ENCODE measurements at places on chromosomes 4 and X.

DNA sequence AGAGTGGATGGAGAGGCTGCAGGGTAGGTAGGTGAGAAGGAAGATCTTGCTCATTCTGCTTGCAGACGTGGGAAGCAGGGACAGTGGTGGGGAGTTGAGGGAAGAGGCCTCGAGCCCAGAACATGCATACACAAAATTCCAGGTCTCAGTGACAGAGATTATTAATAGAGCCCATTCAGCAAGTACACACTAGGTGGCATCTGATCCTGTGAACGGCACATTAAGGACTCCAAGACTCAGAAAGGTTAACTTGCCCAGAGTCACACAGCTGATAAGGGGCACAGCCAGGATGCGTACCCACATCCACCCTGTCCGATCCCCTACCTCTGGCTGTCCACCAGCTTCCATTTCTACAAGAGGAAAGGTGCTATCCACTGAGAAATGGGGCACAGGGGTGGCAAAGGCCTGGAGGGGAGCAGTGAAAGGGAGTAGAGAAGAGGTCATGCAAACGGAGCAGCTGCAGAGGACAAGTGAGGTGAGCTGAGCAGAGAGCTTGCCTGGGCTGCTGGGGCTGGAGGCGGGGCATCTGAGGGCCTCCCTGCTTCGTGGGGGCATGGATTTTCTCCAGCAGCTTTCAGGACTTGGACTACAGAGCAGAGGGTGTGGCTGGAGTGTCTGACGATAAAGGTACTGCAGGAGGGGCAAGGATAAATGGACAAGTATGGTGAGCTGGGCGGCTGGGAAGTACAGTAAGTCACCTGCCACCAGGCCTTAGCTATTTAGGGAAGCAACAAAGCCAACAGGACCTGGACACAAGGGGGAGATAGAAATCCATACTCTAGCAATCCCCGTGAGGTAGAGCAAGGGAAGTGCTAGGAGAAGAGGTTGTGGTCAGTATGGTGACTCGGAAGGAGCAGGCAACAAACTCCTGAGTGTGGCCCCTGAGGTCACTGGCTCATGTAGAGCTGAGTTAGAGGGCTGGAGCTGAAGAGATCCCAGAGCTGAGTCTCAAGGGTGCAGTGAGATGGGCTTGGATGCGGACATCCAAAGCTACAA lies 11.2 kb downstream of the IDS start:
- no peak for DNase-seq

DNA sequence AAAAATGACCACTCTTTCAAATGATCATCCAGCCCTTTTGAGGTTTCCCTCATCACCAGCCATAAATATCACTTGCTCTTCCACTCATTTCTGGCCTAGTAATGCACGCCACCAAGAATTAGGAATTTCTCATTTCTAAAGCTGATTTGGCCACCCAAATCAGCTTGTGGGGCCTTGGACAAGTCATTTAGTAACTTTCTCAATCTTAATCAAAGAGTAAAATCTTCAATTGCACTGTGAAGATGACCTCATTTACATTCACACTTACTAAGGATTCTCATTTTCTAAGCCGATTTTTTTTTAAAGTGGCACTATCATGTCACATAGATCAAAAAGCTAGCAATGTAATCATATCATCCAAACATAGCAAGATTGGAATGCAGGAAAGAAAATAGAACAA lies 150.0 kb upstream of the HHIP start:
- no peak for DNase-seq

DNA sequence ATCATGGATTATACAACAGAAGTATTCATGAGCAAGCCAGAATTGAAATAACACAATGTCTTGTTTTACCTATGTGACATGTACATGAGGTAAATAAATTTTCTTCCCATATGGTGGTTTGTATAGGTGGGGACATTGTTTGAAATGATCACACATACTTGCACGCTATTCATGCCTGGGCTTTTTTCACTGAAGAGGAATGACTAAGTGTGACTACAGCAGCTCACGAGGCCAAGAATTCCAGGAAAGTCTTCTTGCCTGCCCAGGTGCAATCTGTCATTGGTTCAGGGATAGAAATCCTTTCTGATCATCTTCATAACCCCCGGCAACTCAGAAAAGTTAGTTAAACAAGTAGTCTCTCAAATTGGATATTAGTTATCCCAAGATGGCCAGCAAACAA lies 36.3 kb upstream of the AREG start:
- DNase-seq: no peak

- DNase-seq: no peak
These were observed 49.5 kb downstream of the TMEM154 start for GRCh38 chr4:152630324-152630723.

DNA sequence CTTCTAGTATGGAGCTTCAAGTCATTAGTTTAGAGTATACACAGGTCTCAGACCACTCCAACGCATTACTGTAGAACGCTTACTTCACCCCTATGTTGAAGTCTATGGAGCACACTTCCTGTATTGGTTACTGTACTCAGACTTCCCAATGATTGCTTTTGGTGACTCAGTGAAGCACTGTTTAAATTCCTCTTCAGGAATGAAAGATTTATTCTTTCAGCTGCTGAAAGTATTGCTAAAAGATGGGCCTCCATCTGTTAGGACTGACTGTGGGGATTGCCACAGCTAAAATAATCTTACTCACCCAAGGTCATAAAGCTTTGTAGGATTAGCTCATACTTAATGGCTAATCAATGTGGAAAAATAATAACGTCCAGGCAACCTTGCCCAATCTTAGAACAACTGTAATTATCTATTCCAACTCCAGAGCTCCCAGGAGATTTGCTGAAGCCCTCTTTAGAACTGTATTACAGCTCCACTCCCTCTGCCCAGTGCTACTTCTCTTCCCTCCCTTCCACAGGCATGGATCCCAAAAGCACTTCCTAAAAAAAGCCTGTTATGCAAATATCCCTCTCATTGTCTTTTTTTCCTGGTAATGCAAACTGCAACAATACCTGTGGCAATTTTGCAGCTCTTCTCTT lies 281.9 kb upstream of the HS3ST1 start:
- no peak for DNase-seq

DNA sequence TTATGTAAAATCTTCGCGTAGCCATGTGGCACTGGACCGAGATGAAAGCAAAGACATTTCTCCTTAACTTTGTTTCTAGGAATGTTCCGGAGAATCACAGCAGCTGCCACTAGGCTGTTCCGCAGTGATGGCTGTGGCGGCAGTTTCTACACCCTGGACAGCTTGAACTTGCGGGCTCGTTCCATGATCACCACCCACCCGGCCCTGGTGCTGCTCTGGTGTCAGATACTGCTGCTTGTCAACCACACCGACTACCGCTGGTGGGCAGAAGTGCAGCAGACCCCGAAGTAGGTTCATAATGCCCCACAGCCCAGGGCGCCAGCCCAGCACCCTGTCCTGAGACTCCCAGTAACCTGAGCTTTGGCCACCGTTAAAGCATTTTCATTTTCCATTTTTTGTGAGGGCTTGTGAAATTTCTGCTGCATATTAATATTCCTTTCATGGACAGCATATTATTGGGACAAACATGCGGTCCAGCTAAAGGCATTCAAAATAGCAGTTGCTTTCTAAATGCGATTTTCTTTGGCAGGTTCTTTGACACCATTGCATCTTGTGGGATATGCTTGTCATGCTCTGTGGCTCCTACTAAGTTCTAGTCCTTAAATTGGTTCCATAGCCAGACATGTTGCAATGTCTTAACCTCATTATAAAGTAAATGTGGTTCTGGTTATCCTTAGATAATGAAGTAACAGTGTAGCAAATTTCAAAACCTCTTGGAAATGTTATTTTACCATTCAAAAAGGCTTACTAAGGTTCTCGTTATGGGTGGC lies 49.1 kb upstream of the MSANTD1 start:
- no peak for DNase-seq

DNA sequence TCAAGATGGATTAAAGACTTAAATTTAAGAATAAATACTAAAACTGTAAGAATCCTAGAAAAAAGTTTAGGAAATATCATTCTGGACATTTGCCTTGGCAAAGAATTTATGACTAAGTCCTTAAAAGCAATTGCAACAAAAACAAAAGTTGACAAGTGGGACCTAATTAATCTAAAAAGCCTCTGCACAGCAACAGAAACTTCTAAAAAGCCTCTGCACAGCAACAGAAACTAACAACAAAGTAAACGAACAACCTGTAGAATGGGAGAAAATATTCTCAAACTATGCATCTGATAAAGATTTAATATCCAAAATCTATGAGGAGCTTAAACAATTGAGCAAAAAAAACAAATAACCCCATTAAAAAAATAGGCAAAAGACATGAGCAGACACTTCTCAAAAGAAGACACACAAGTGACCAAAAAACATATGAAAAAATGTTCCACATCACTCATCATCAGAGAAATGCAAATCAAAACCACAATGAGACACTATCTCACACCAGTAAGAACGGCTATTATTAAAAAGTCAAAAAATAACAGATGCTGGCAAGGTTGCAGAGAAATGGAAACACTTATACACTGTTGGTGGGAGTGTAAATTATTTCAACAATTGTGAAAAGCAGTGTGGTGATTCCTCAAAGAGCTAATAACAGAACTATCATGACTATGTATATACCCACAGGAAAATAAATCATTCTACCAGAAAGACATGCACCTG lies 5.5 kb upstream of the OPRPN start:
- no peak for DNase-seq

DNA sequence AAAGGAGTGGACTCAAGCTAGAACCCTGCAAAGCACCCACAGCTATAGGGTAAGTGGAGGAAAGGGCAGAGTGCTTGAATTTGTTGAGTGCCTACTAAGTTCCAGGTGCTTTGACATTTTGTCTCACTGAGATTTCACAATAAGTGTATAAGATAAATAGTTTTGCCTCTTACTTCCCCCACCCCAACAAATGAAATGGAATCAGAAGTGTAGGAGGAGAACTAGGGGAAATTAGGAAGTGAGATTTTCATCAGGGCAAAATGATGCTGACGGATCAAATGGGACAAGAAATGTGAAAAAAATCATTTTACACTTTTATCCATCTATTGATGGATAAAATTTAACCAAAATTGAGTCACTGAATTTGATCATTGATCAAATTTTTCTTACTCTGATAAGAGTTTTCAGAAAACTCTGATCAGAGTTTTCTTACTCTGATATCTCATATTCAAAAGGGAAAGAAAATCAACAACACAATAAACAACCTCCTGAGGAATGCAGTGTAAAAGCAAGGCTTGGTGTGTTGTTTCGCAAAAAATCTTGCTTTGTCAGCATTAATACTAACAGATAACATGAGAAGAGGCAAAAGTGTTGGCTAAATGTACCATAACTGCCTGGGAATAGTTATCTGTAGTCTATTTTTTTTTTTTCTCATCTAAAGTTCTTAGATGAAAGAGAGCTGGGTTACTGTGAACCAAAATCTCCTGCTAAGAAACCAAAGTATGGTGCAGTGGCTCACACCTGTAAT lies 24.9 kb downstream of the PLAC8 start:
- no peak for DNase-seq

- DNase-seq: no peak
These were observed 2.3 kb downstream of the ATP2B3 start for GRCh38 chrX:153519569-153520286.

DNA sequence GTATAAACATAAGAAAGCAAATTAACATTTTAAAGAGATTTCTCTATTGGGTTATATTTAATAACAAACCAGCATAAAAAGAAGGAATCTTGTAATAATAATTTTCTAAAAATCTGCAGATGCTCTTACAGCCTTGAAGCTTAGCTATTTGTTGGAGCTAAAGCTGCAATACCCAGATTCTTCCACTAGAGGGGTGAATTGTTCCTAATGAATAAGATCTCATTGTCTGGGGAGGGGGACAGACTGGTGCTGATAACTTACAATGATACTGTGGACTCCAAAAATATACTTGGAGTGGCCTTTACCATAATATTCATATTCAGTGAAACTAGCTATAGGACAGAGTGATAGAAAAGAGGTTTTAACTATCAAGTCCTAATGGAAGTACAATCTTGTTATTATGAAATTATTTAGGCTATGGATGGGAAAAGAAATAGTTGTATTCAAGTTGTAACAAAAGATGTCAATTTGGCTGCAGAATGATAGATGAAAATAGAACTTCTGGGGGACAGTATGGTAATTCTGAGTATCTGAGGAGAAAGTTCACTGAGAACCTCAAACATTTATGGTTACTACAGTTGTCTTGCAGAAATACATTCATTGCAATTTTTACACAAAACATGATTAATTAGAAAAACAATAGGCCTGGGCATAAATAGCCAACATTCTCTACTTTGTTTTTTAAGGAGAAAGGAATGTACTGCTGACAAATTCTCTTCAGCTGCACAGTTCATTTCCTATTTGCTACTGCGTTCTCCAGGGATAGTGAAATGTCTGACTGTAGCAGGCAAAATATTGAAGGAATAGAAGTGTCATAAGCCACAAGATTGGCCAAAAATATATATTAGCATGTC lies 443.3 kb downstream of the GBA3 start:
- no peak for DNase-seq

- no peak for DNase-seq
These were observed 116.0 kb upstream of the PUDP start for GRCh38 chrX:7263961-7264360.

GRCh38 chrX:7169627-7170026 lies 21.7 kb upstream of the PUDP start:
- DNase-seq: no peak

GRCh38 chr4:153809916-153810810 lies 21.3 kb upstream of the SFRP2 start:
- DNase-seq: no peak

DNA sequence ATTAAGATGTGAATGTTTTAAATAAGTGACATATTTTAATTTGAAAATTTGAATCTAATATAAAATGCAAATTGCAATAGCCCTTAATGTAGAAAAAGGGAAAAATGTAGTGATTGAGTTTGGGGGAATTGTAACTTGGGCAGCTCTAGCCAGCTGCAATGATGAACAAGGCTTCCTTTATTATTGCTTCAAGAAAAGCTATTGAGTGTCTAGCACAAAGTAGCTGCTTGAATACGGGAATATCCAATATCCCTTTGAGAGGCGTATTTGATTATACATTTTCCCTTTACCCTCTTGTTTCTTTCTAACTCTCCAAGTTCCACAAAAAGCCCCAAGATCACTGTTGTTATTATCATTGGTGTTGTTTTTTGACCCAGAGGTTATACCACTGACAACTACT lies 21.8 kb downstream of the IL1RAPL1 start:
- DNase-seq: no peak

GRCh38 chrX:426881-427280 lies 40.2 kb upstream of the PPP2R3B start:
- DNase-seq: no peak

- no peak for DNase-seq
These were observed 173.1 kb downstream of the STK32B start for GRCh38 chr4:5224340-5224739.

DNA sequence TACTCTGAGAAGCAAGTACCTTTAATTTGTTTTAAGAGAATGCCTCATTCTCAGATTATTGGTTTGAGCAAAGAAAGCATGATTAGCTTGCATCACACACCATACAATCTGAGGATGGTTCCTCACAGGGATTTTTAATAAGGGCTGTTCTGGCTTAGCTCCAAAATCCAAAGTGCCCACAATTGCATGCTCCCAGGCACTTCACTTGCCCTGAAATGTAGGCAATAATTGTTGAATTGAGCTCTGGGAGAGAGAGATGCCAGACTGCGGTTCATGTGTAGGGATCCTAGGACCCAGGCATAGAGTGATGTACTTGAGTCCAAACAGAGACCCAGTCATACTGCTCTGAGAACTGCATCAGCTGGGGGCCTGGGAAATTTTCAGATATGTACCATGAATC lies 358.4 kb upstream of the CXorf51B start:
- DNase-seq: no peak

GRCh38 chrX:13180807-13181206 lies 136.4 kb upstream of the FAM9C start:
- DNase-seq: peak; percentile 43

- no peak for DNase-seq
These were observed 56.8 kb upstream of the MSANTD1 start for GRCh38 chr4:3192188-3192587.

All from skeletal muscle cell (primary cell).